CD4-positive, alpha-beta T cell treated with Interleukin-6 at 100 ng/mL for 8 hours (primary cell): ENCODE measurements at places on chromosomes 6 and 20.

DNA sequence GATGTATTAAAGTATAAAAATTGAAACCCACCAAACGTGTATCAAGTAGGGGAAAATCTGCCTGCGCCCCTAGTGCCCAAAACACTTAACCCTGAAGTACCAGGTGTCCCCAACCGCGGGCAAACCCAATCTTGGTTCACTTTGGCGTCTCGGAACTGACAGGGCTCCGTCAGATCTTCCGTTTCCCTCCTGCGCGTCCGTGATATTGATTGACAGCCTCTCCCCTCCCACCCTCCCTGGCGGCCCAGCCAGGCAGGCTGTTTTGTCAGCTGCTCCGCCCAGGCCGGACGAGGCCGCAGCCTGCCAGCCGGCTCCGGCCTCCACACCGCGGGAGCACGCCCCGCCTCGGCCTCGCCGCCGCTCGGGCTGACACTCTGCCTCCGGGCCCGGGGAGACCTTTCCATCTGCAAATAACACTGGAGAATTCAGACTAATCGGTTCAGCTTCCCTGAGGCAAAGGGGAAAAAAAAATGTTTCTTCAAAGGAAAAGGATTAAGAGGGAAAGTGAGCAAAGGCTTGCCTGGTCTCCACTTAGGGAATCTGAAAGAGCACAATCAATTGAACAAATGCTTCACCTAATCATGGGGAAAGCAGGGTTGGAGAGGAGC, 234.9 kb upstream of the MCHR2 start:
- peak; percentile 7 for DNase-seq

- DNase-seq = no peak
Observed at GRCh38 chr6:100237821-100238220, 226.9 kb downstream of the SIM1 start.

DNA sequence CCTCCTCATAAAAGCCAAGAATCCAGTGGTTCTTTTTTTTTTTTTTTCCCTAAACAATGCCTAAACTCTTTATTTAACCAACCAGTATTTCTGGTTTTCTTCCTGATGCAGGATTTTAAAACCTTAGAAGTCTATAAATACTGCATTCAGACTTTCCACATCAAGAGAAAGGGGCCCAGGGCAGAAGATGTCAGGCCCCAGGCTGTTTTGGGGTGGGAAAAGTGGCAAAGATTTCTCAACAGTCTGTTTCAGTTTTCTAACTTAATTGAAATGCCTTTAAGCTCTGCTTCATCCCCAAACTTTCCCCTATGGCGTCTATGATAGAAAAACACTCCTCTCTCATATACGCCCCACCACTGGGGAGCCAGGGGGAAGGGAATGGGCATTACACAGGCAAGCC, 33.1 kb downstream of the QRSL1 start:
- no peak for DNase-seq

GRCh38 chr6:97203343-97203742, 79.7 kb downstream of the MMS22L start:
- no peak for DNase-seq

DNA sequence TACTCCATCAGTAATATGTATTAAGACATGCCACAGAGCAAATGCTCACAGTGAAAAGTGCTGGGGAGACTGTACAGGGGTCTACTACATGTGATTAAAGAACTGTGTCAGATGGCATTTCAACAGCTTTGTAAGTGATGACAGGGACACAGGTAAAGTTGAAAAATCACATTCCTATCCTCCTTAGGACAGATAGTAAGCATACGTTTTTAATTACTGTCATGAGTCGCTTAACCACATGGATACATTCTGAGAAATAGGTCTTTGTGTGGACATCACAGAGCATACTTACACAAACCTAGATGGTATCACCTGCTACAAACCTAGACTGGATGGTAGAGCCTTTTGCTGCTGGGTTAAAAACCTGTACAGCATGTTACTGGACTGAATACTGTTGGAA, 645.8 kb upstream of the AGPAT4 start:
- DNase-seq = no peak

GRCh38 chr20:14566505-14566904, 229.1 kb upstream of the FLRT3 start:
- no peak for DNase-seq

DNA sequence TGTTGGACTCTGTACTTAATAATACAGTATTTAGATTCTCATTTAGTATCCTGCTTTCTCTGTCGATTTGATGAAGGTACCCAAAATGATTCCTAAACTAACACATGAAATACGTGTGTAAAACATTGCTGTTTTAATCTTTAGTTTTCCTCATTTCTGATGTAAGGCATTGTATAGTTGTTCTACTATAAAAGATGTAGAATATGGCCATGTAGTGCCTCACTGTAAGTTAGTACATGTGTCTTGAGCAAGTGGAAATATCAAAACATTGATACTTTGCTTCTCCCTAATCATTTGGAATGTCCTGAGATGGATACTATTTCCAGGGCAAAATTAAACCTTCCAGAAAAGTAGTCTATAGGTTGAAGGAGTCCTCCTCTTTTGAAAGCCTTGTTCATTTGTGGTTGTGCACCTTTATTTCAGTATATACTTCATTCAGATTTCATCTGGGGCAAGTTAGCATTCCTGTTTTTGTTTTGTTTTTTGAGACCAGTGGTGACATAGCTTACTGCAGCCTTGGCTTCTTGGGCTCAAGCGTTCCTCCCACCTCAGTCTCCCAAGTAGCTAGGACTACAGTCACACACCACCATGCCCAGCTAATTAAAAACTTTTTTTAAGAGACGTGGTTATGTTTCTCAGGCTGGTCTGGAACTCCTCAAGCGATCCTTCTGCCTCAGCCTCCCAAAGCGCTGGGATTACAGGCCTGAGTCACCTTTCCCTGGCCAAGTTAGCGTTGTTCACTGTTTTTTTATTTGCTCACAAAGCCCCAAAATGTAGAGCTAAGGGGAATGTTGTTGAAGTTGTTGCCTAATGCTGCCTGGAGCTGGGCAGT, 11.6 kb downstream of the SRSF3 start:
- DNase-seq = no peak

DNA sequence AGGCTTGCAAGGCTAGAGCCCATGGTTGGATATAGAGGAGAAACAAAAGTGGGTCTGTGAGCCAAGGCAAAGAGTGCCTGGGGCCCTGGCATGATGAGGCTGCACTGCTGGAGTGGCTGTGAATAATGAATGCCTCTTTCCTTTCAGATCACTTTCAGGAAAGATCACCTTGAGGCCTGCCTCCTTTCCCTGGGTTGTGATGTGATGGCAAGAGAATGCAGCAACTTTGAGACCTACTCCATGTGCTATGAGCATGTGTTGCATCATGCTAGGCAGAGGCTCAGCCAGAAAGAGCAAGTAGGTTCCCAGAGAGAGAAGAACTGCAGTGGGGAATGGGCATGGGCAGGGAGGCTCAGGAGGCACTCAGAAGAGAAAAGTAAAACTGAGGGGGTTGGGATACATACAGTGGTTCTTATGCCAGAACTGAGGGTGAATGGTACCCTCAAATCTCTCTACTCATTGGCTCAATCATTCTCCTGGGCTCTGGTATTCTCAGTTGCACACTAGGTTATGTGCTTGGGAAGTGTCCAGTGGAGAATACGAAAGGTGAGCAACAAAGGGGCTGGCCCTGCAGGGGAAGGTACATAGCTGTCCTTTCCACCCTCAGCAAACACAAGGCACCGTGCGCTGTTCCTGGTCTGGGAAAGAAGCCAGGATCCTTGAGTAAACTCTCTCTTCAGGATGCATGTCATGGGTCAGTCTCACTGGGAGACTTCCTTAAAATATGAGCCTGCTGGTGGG, 45.9 kb downstream of the CD164 start:
- no peak for DNase-seq

DNA sequence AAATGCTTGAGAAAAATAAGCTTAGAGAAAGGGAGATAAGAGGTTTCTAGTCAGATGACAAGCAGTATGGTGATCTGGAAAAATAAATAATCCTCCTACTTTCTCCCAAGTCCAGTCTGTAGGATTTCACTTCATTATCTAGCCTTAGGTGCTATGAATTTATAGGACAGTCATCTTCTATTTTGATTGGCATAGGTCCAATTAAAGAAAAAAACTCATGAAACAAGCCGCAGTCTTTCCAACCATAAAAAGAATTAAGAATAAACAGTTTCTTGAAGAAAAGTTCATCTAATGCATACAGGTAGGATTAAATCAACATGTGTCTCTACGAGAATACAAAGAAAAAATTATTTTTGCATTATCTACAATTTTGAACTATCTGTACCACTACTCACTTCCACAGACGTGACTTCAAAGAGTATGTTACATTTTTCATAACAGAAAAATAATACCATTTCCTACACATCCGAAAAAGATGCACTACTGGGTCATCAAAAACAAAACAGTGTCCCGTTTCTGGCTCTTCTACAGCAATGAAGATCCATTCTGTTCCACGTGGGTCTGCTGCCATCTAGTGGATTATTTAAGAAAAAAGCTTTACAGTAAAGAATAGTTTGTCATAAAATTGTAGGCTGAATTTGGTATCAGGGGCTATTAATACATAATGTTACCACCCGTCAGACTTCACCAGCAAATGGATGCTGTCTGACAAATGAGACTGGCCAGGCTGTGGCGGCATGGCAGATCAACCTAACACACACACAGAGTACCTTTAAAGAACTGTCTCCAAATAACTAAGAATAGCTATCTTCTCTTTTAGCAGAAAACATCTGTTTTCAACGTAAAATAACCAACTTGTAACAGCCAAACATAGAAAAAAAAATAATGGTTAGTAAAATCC, 28.9 kb downstream of the STX7 start:
- peak; percentile 58 for DNase-seq

DNA sequence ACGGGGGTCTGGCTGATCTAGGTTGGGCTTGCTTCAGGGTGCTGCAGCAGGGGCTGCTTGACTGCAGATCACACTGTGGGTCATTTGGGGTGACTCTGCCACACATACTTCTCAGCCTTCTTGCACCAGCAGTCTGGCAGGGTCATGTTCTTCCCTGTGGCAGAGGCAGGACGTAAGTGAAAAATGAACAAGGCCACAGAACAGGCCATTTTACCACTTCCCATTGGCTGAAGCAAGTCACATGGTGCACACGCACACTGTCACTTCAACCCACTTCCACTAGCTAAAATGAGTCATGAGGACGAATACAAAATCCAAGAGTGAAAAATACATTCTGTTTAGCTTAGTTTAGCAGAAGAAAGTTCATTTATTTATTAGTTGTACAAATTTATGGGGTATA, 168.6 kb upstream of the GGTLC1 start:
- no peak for DNase-seq

DNA sequence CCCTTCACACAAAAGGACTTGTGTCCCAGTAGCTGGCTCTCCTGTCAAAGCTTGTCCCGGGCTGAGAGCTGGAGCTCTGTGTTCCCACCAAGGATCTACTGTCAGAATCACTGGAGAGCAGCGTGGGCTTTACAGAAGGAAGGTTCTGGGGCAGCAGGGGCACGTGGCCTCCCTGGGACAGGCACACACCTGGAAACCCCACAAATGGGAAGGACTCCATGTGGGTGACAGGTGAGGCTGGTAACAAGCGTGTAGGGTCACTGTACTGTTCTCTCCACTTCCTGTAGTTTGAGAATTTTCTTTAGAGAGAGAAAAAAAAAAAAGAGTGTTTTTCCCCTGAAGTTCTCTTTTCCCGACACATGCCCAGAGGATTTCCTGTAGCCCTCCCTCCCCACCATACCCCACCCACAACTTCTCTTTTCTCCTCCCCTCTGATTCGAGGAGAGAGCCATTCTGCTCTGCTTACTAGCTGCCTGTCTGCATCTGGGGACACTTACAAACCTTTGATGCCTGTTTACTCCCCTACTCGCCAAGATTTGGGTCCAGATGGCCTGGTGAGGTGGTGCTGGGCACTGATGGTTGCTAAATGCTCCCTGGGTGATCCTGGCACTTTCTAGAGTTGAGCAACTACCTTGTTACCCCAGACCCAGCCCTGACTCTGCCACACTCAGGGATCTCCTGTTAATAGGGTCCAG, 84.1 kb upstream of the SIRPA start:
- no peak for DNase-seq

DNA sequence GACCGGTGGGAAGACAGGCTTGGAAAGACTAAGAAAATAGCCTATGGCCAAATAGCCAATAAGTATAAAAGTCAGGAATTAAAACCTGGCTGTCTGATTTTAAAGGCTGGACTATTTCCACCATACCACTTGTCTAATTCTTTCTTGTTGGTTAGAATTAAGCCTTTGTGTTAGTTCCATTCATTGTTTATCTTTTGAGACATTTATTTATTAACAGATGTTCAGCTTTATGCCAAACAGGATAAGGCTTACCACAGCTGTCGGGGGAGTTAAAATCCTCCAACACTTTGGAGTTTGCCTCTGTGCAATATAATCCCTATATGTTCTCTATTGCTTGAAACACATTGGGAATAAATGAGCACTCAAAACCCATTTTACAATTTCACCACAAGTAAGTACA, 208.3 kb downstream of the TMEM200A start:
- no peak for DNase-seq

GRCh38 chr6:47483516-47483852, 5.9 kb downstream of the CD2AP start:
- DNase-seq = no peak

GRCh38 chr6:124655866-124656265, 306.4 kb upstream of the RNF217 start:
- no peak for DNase-seq

- no peak for DNase-seq
Observed at GRCh38 chr20:58433759-58434158, 44.7 kb downstream of the VAPB start.

DNA sequence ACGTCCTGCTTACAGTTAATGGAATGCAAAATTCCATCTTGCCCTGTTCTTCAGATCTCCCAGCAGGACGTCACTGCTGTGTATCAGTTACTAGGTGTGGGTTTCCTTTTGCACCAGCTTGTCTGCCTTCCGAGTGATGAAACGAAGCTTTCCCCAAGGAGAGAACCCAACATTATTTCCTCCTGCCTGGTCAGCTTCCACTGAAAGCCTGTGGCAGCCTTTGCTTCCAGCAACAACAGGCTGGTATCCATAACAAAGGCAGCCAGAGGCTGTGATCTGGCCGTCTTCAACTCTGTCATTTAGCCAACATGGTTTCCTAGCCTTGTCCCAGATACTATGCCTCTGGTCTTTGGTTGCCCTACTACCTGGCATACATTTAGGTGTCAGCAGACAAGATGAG, 78.9 kb upstream of the HEY2 start:
- DNase-seq = no peak

DNA sequence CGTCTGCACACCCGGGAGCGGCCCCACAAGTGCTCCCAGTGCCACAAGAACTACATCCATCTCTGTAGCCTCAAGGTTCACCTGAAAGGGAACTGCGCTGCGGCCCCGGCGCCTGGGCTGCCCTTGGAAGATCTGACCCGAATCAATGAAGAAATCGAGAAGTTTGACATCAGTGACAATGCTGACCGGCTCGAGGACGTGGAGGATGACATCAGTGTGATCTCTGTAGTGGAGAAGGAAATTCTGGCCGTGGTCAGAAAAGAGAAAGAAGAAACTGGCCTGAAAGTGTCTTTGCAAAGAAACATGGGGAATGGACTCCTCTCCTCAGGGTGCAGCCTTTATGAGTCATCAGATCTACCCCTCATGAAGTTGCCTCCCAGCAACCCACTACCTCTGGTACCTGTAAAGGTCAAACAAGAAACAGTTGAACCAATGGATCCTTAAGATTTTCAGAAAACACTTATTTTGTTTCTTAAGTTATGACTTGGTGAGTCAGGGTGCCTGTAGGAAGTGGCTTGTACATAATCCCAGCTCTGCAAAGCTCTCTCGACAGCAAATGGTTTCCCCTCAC, 21.0 kb downstream of the PRDM1 start:
- DNase-seq = no peak
